ENCODE measurements at places on chromosomes 13 and 19.

- no peak for DNase-seq
Observed at GRCh38 chr19:56107626-56108351, 13.3 kb downstream of the ZNF787 start.

DNA sequence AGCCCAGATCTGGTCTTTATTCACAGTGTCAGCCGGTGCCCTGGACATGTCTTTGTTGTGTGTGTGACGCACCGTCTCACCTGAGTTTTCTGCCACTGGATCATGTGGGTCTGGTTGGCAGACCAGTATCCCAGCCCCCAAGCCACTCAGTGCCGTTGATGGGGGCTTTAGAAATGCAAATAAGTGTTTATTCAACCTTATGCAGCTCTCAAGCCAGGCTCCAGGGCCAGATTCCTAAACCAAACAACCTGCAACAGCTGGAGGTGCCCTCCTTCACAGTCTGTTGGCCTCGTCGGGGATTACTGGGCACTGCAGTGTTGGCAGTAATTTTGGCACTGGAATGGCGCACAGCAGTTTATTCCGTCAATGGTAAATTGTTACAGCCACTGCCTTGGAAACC is 21.6 kb downstream of the FAM124A start:
- DNase-seq: no peak

GRCh38 chr13:46359714-46360113 is 27.3 kb downstream of the RUBCNL start:
- DNase-seq: no peak

- DNase-seq: no peak
Observed at GRCh38 chr13:103044056-103044455, 22.2 kb downstream of the SLC10A2 start.

GRCh38 chr13:111247552-111247951 is 72.9 kb upstream of the TEX29 start:
- no peak for DNase-seq

DNA sequence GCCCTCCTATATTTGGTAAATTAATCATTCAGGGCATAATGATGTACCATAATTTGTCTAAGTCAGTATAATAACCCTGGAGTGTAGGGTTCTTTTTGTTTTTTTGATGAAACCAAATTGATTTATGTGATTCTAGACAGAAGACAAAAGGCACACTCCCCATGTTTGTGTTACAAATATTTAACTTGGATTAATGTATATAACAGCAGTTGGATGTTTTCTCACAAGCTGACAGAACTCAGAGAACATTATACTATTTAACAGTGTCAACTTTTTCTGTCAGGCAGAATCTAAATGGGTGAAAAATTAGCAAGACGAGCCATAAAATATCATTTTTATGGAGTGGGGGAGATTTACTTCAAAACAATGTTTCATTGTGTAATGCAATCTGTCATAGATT is 15.2 kb downstream of the CBY2 start:
- DNase-seq: no peak

Measured in right renal pelvis (tissue), 4 donors.